ENCODE measurements at places on chromosomes 16 and 17.

DNA sequence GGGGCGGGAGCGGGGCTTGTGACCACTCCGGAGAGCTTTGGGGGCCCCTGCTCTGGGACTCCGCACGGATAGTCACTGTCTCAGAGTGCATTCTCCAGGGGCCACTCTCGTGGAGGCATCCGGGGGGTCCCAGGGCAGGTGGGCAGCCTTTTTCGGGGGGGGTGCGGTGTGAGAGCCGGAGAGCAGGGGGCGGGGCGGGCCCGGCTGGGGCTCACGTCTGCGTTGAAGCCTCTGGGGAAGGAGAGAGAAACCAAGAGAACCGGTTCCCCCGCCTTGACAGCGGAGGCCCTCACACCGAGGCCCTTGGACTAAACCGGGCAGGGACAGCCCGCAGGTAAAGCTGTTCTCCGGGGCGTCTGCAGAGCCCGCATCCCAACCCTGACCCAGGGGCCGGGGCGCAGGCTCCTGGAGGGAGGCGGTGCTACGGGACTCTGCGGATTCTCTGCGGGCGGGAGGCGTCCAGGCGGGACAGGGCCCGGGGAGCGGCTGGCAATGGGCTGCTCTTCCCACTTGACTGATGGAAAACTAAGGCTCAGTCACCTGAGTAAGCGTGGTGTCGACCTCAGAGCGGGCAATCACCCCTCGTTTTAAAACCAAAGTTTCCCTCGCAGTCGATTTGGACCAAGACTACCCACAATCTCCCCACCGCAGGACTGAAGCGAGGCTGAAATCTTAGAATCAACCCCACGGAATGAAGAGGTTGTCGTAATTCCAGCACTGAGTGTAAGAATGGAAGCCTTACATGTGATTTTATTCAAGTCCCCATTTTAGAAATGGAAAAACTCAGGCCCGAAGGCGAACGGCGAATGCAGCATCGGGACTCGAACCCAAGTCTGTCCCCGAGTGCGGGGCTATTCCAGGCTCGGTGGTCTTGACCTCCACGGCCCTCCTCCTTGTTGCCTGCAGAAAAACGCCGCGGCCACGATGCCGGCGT is 49.6 kb upstream of the AMZ2 start:
- DNase-seq, result peak; percentile 86

GRCh38 chr16:65809627-65810026 is 556.9 kb upstream of the CDH5 start:
- no peak for DNase-seq

- no peak for DNase-seq
Measured at GRCh38 chr16:80147026-80147655, 393.7 kb upstream of the DYNLRB2 start.

DNA sequence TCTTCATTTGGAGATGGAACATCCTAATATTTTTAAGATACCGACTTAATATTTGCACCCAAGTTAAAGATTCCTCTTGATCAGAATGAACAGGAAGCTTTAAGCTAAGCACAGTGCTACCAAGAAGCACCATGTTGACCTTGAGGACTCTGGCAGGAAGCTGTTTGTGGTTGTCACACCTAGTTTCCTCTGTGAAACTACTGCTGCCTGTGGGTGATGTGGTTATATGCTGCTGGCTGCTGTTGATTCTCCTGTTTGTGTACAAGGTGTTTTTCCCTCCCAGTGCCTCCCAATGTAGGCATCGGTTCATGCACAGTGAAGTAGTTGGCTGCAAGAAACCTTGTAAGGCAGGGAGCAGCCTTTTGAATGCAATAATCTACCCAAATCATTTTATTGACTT is 23.4 kb downstream of the RBL2 start:
- DNase-seq, result no peak

DNA sequence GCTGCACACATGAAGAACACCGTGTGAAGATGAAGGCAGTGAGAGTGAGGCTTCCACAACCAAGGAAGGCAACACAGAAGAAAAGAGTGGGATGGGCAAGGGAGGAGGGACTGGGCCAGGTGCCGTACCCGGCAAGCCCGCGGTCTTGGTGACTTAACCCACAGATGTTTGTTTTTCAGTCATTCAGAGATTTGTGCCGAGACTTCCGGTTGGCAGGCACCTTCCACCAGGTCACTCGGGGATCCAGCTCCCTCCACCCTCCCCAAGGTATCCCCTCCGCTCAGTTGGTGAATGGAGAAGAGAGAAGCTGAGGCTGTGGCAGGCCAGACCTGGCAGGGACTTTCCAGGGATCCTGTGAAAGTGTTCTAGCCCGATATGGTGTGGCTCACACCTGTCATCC is 4.9 kb upstream of the KREMEN2 start:
- DNase-seq, result no peak

DNA sequence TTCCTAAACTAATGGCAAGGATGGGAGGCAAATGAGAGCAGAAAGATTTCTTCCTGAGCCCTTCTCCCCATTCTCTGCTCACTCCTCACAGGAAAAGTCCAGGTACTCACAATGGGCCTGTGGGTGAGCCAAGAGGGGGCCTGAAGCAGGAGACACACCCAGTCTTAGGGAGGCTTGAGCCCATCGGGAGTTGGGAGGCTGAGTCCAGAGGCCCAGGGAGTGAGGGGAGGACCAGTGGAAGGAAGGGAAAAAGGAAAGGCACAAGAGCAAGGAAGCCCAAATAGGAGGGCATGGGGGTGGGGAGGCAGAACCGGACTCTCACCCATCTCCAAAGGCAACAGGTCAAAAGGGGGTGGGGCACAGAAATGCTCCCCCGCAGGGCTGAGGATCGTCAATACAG is 68.1 kb upstream of the CNEP1R1 start:
- DNase-seq, result no peak

DNA sequence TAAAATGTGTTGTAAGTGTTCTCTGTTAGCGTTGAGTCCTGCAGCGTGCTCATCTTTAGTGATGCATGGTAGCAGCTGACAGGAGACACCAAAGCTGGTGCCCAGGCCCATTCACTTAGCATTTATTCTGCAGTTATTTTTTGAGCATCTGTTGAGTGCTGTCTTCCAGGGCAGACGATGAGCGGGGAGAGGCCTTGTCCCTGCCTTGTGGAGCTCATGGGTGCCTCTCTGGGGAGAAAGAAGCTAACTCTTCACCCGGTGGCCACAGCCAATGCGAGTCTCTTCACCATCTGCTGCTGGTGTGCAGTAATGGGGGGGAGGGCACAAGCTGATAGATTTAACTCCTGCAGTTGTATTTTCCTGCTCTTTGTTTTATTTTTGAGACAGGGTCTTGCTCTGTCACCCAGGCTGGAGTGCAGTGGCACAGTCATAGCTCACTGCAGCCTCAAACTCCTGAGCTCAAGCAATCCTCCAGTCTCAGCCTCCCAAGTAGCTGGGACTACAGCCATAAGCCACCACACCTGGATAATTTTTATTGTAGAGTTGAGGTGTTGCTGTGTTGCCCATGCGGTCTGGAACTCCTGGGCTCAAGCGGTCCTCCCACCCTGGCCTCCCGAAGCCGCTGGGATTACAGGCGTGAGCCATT is 30.5 kb downstream of the GPT2 start:
- no peak for DNase-seq
